Endothelial cell of umbilical vein (primary cell): ENCODE measurements at places on chromosomes 2 and 18. TPM values are rescaled to one million over a fixed set of nuclear protein-coding genes. Genes with fewer than 3 reads are reported as not detected.
A peak's percentile ranks its signal among the peaks of the same experiment; 100 is the strongest.

GRCh38 chr2:94984964-94985575 is 40.4 kb upstream of the MAL start:
- DNase-seq, result no peak

ACTR1B gene
- 49.8 and 50.2 TPM in 2 replicates for total RNA-seq

NEB gene
- 1.8 and 3.6 TPM in 2 replicates for total RNA-seq

ZC3H6 gene
- 2.5 and 3.0 TPM in 2 replicates for total RNA-seq

RAB6C gene
- not detected in 2 replicates for total RNA-seq

DNA sequence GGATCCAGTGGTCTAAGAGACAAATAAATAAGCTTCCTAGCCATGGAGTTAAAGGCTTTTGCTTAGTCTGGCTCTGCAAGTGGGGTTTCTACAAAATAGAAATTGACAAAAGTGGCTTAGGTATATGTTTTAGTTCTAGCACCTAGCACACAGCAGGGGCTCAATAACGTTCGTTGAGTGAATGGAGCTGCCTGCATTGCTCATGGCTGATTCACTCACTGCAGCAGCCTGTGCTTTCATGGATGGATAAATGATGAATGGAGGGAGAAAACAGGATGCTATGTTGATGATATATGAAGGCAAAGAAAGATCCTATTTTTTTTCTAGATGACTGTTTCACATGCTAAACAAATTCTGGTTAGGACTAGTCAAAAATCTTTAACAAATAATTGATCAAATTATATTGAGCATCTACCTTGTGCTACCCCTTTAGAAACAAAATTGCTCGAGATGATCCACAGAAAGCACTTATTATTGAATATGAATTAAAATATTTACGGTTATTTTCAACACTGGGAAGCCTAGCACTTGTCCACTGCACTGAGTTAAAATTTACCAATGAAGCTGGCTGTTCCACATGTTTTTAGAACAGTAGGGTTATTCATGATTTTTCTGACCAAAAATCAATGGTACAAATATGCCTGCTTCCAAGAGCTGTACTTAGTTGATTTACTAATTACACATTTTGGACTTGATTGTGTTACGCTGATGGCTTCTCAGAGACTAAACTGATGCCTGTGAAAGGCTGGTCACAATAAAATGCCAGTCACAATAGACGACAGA is 39.6 kb downstream of the HDHD2 start:
- no peak for DNase-seq

GRCh38 chr2:21103274-21103891 is 20.4 kb upstream of the TDRD15 start:
- peak; percentile 60 for DNase-seq

- DNase-seq, result no peak
Measured at GRCh38 chr2:42567806-42568400, 529 bp upstream of the MTA3 start.

GPR39 gene
- total RNA-seq, result 0.20 TPM in 1 of 2 replicates, not detected in the other

MOB4 gene
- 24.0 and 27.9 TPM in 2 replicates for total RNA-seq

CYP27A1 gene
- total RNA-seq, result 12.6 and 15.1 TPM in 2 replicates

CCDC85A gene
- 10.4 and 16.9 TPM in 2 replicates for total RNA-seq

NAGK gene
- 125 and 130 TPM in 2 replicates for total RNA-seq

GRCh38 chr2:236984046-236984445 is 101.6 kb upstream of the COPS8 start:
- no peak for DNase-seq

DNA sequence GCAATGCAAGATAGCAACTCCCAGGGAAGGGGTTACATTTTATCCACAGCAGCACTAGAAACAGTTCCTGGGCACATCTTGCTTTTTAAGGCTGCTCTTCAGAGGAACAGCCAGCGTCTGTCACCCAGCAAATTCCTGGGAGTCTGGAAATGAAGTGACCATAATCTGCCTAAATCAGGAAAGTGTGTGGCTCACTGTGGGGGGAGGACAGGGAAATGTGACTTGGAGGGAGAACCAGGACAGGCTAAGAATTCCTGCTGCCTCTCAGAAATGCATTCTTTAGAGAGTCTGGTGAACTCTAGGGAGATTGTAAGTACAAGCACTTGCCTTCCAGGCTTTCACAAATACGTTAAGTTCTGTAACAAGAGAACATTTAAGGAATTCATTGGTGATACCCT is 364.3 kb upstream of the SPHKAP start:
- no peak for DNase-seq

DNA sequence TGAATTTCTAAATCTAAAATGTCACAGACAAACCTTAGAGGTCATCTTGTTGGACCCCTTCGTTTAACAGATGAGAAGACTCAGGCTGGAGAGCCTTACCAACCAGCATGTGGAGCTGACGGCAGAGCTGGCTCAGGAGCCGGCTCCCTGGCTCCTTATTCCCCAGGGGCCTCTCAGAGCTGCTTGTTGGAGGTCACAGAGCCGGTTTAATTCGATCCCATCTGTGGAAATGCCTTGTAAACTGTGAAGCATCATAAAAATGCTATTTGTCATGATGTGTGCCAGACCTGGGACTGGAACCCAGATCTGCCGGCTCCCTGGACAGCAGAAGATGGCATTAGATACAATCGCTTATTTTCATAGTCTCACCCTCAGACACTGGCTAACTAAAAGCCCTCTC is 8.2 kb upstream of the CIB4 start:
- DNase-seq, result no peak

STEAP3 gene
- 12.7 and 17.4 TPM in 2 replicates for total RNA-seq

DNA sequence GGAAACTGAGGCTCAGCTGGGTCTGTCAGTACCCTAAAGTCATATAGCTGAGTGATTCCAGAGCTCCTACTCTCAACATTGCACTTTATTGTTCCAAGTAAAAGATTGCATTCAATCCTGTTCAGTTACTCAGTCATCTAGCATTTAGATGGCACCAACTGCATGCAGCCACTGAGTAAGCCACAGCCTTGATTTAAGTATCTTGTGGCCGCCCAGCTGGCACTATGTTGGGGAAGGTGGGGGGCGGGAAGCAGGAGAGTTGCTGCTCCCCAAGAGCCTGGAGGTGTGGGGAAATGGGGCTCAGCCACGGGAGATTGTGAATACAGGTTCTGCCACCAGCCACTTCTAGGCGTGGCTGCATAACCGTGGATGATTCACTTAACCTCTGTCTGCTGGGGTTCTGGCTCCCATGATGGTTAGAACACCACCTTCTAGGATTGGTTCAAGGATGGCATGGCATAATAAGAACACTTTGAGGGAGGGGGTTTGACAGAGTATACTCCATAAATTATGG is 17.1 kb downstream of the ZFP36L2 start:
- no peak for DNase-seq

- no peak for DNase-seq
Measured at GRCh38 chr2:26457695-26458364, 20.1 kb downstream of the OTOF start.

SP9 gene
- not detected in 2 replicates for total RNA-seq

DNA sequence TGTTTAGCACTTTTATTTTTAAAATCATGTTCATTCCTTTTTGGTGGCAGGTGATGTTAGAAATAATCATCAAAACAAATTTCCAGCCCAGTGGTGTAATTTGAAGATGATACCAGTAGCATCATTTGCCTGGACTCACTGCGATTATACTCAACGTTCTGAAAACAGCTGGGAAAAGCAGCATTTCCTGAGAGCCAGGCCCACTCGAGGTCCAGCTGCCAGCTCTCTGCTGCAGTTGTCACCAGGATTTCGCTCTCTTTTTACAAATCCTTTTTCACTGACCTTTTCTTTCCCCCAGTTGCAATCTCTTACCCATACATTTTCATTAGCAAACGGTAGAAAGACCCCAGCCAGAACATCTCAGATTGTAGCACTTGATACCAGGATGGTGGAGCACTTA is 110.6 kb upstream of the LYPD1 start:
- DNase-seq, result no peak

DNA sequence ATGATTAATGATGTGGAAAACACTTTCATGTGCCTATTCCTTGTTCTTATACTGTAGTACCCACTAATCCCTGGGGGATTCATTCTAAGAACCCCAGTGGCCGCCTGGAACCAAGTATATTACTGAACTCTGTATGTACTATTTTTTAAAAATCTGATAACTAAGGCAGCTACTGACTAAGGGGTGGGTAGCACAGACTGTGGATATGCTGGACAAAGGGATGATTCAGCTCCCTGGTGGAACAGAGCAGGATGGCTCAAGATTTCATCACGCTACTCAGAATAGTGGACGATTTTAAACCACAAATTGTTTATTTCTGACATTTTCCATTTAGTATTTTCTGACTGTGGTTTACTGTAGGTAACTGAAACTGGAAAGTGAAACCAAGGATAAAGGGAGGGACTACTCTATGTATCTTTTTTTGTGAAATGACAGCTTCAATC is 41.8 kb upstream of the CDC42EP3 start:
- no peak for DNase-seq

DNA sequence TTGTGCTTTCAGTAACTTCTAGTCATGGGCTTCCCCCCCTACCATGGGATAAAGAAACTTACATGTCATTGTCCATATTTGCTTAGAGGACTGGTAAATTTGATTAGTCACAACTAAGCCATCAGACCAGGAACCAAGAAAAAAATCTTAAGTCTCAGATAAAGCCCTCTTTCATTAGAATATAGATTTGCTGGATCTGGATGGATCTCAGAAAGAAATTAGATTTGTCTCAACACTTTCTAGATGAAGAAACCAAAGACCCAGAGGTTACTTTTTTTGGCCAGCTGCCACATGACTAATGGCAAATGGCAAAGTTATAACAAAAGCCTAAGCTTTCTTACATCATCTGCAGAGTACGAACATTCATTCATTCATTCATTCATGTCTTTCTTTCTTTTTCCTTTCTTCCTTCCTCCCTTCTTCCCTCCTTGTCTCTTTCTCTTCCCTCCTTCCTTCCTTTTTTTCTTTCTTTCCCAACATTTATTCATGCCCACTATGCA is 60.2 kb downstream of the CDCA7 start:
- DNase-seq, result peak; percentile 50

GRCh38 chr2:234410526-234410925 is 86.4 kb downstream of the ARL4C start:
- DNase-seq, result no peak

DNA sequence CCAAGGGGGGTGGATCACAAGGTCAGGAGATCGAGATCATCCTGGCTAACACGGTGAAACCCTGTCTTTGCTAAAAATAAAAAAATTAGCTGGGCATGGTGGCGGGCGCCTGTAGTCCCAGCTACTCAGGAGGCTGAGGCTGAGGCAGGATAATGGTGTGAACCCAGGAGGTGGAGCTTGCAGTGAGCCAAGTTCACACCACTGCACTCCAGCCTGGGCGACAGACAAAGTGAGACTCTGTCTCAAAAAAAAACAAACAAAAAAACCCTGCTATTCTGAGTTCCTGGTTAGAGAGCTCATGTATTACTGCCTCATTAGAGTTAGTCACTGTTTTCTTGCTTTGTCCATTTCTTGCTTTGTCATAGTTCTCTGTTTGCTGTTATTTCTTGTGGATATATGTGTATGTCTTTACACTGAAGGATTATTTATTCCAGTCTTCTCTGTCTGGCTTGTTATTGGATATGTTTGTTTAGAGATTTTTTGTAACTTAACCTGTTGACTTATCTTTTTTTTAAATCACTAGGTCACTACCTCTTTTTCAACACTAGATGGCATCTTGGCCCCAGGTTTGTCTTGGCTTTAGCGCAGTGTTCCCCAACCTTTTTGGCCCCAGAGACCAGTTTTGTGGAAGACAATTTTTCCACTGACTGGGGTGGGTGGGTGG is 17.0 kb downstream of the TTLL4 start:
- peak; percentile 18 for DNase-seq

GRCh38 chr2:12340164-12340563 is 376.6 kb upstream of the TRIB2 start:
- DNase-seq, result no peak

MALL gene
- 104 and 114 TPM in 2 replicates for total RNA-seq

DNA sequence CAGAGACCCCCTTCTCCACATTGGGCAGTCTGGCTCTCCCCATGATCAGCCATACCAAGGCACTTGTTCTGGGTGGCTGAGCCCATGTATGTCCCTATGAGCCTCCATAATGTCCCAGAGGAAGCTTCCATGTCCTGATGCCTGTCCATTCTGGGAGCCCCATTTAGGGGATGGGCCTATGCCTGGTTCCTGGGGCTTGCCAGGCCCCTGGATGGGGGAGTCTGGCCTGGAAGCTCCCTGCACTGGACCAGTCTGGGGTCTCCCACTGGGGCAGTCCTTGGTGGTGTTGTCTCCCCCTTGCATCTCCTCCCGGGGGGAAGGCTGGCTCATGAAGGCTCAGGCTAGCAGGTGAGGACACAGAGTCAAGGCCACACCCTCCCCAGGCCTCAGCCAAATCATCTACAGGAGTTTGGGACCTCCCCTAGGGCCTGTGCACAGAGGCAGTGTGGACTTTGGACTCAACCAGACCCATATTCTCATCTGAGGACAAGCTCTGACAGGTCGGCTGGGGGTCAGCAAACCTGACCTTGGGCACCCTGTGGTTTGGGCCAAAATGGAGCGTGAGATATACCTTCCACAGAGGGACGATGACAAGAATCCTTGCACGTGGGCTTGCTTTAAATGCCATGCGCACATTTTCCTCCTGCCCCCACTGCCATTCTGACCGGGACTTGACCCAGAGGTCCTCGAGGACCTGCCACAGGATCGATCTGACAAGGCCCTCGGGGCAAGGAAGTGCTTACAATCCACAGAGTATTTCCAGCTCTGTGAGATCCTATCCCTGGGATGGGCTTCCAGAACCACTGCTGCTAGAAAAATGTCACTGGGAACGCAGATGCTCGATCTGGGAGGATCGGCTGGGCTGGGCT is 38.8 kb downstream of the INHBB start:
- no peak for DNase-seq

CTAGE1 gene
- not detected in 2 replicates for total RNA-seq

DNA sequence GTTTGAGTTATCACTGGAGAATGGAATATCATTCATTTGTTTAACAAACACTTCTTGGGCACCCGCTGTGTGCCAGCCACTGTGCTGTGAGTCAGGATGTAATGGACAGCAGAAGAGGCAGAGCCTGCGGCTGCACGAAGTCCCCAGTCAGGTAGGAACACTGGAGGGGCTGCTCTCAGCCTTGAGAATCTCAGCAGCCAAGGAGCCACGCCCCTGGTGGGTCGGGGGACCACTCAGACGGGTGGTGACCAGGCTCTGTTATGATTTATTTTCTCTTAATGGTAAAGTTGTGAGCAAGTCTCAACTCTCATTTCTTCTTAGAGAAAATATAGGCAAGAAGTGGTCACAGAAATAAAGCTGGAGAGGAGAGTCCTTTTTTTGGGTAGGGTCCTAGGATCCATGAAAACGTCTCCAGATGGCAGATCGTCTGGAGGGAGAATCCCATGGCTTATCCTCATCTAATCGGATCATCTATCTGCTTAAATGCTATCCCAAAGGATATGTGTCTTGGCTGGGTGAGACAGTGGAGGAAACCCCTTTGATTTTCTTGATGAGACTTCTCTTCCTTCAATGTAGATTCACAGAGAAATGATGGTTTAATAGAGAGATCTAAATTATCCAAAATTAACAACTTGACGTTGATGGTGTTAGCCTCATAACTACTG is 129.1 kb upstream of the LGALSL start:
- no peak for DNase-seq
